ENCODE measurements at places on chromosomes 16 and 17.

DNA sequence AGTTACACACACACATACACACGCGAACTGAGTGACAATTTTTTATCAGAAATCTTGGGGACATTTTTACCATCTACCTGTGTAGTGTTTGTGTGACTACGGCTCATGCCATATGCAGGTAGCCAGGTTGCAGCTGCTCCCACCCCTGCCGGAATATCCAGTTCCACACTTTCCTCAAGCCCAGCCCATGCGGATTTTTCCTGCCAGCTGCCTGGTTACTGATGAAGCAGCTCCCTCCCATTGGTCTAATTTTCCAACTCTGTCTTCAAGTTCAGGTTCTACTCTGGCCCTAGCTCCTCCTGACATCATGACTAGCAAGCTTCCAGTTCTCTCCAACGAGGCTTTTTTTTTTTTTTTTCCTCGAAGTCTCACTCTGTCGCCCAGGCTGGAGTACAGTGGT, 4.8 kb downstream of the GSG1L2 start:
- DNase-seq, result peak; percentile 56

- no peak for DNase-seq
Observed at GRCh38 chr17:1905190-1905913, 75.5 kb downstream of the RPA1 start.

- no peak for DNase-seq
Observed at GRCh38 chr17:29341726-29342125, 47.8 kb upstream of the NUFIP2 start.

GRCh38 chr17:80080081-80080480, 21.3 kb upstream of the GAA start:
- no peak for DNase-seq

All from large intestine (tissue), 12 donors.